Bronchial epithelial cell (primary cell): ENCODE measurements at places on chromosomes 2 and 18.

- DNase-seq: peak; percentile 83
Observed at GRCh38 chr2:21220930-21221329, 97.2 kb downstream of the TDRD15 start.

GRCh38 chr2:58899692-58900091 lies 658.6 kb upstream of the FANCL start:
- no peak for DNase-seq

DNA sequence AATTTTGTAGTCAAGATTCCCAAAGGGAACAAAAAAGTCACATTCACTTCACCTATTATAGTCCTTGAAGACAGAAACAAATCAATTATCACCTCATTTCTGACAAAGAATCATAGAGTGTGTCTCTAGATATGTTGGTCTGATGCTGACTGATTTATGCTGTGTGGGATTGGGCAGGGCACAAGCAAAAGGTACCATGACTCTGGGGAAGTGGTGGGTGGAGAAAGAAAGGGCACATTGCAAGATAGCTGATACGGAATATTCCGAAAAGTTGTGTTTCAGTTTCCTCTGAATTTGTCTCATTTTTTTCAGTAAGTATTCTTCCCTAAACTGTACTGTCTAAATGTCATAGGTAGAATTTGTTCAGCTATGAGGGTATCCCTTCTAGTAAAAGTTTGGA lies 268.0 kb downstream of the MREG start:
- no peak for DNase-seq

GRCh38 chr2:164438490-164439205 lies 182.6 kb downstream of the GRB14 start:
- DNase-seq: no peak

GRCh38 chr2:229501051-229501794 lies 213.1 kb downstream of the DNER start:
- DNase-seq: no peak

DNA sequence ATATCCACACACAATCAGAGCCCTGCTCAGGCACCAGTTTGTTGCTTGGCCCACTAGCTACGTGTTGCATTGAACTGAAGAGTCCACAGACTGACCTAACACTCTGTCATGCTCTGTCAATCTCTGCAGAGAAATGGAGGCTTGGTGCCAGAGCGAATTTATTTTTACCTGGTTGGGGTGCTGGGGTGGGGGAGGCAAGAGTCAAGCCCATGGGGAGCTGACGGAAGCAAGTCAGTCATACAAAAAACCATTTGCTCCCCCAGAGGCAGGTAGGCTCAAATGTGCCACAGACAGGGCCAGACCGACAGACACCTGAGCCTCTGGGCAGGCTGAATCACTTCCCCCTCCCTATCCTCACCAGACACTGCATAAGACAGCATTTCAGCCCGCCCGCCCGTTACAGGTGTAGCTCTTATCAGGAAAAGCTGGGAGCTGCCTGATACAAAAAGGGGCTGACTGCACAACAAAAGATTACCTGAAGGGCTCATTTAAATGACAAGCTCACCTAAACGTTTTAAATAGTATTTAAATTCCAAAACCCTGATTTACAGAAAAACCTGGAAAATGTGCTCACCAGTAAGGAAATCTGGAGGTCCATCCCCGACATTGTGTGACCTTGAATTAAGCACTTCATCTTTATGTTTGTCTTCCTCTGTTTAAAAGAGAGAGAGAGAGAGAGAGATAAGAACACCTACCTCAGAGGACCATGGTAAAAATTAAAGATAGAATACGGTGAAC lies 2.1 kb upstream of the PCBP1 start:
- DNase-seq: peak; percentile 85

- no peak for DNase-seq
Observed at GRCh38 chr2:9208875-9209274, 2.3 kb downstream of the ASAP2 start.

GRCh38 chr2:117956036-117956796 lies 57.7 kb downstream of the CCDC93 start:
- DNase-seq: no peak

- DNase-seq: peak; percentile 0
Observed at GRCh38 chr2:2328848-2329247, 2.2 kb downstream of the MYT1L start.

- DNase-seq: peak; percentile 74
Observed at GRCh38 chr18:73979742-73980141, 167.9 kb downstream of the FBXO15 start.

DNA sequence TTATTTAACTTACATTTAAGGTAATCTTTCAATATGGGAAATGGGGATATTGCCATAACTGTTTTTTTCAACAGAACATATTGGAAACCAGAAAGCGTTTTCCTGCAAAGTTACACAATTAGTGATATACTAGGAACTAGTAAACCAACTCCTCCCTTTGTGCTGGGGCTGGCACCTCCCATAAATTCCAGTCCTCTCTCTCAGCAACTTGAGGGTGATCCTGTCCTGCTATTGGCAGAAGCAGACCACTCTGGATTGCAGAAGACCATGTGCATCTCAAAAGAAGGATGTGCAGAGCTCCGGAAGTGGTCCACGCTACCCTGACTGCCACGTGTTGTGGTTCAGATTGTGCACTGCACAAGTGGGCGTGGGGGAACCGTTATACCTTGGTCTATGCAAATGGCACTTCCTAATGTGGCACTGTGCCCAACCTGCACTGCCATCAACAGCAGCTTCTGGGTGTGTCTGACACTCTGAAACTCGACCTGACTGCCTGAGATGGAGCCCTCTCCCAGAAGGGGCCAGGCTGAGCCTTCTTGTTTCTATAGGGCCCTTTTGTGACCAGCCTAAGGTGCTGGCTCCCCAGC lies 219.2 kb downstream of the ZNF516 start:
- DNase-seq: peak; percentile 17

DNA sequence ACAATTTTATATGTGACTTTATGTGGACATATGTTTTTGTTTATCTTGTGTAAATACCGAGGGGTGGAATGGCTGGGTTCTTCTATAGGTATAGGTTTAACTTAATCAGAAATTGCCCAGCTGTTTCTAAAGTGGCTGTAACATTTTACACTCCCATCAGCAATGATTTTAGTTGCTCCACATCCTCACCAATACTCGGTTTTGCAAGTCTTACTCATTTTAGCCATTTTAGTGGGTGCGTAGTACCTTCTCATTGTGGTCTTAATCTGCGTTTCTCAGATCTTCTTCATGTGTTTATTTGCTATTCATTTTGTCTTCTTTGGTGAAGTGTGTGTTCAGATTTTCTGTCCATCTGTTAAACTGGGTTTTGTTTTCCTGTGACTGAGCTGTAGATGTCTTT lies 95.4 kb upstream of the BCL2L11 start:
- no peak for DNase-seq

DNA sequence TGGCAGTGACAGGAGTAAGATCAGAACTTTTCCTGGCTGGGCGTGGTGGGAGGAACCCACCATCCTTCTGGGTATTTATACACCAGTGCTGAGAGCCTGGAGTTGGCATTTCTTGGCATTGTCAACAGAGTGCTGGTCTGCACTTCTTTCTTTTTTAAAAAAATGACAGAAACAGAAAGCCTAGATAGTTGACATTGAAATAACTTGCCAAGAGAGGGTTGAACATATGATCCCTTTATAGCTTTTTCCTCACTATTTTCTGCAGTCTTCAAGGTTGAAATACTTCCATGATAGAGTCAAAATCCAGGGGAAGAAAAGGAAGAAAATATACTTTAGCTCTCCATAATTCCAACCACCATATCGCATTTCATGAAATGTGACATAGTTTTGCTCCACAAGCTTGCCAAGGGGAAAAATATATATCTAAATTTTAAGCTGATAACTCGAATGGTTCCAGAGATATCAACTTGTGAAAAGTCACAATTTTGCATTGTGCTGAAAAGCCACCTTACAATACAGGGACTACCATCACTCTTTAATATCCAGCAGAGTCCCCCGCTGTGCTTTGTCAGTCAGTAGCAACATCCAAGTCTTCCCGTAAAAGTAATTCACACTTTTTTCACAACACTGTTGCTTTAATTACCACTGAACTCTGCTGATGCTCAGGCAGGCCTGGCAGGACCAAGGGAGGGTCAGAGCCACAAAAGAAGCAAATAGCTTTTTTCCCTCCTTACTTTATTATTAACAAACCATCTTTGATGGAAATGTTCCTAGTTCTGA lies 764.9 kb upstream of the FANCL start:
- DNase-seq: no peak

GRCh38 chr2:84931384-84931821 lies 25.9 kb downstream of the TMSB10 start:
- no peak for DNase-seq

GRCh38 chr2:100624536-100624935 lies 61.7 kb downstream of the PDCL3 start:
- DNase-seq: no peak

- no peak for DNase-seq
Observed at GRCh38 chr18:71398531-71398930, 1109.7 kb downstream of the SOCS6 start.

DNA sequence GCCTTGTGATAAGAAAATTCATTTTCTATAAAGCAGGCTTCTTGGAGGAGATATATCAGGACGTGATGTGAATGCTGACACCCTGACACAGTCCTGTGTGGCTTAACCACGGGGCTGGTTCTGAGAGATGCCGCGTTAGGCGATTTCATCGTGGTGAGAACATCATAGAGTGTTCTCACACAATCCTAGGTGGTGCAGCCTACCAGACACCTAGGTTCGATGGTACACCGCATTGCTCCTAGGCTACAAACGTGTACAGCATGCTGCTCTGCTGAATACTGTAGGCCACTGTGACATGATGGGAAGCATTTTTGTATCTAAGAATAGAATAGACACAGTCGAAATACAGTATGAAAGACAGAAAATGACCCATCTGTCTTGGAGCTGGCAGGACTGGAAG lies 82.5 kb downstream of the TNFRSF11A start:
- DNase-seq: no peak
